ENCODE measurements at places on chromosomes 6 and 20. TPM values are rescaled to one million over a fixed set of nuclear protein-coding genes. Genes with fewer than 3 reads are reported as not detected.
A peak's percentile ranks its signal among the peaks of the same experiment; 100 is the strongest.

- H3K27me3 ChIP-seq: no peaks in the 10 kb centered on the region
- no peak for DNase-seq
- no peaks in the 10 kb centered on the region for H3K4me1 ChIP-seq
These were observed 18.5 kb upstream of the STMND1 start for GRCh38 chr6:17083397-17083796.

DNA sequence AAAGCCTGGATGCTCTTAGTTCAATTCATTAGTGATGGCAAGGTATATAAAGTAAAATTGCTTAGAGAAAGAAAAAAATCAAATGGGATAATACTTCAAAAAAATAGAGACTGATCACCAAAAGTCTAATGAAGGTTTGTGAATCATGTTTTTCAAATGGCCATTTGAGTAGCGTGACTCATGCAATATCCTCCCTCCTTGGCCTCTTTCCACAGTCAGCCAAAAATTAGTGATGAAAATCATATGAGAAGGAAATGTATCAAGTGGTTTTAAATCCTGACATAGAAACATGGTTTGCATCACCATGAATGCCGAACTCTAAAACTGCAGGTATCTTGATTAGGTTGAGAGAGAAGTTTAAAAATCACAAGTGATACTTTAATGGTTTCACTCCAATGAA lies 1.2 kb upstream of the COL19A1 start:
- no peaks in the 10 kb centered on the region for H3K36me3 ChIP-seq
- H3K27me3 ChIP-seq: peaks cover 18% of the 10 kb centered on the region
- H3K4me1 ChIP-seq: peaks cover 9% of the 10 kb centered on the region
- H3K27ac ChIP-seq: no peak overlapping the region

- H3K4me3 ChIP-seq: no peak overlapping the region
- no peak for DNase-seq
- no peaks in the 10 kb centered on the region for H3K36me3 ChIP-seq
- peaks cover 10% of the 10 kb centered on the region for H3K4me1 ChIP-seq
- no peak overlapping the region for H3K27ac ChIP-seq
- H3K27me3 ChIP-seq: no peaks in the 10 kb centered on the region
These were observed 386.0 kb upstream of the ARID1B start for GRCh38 chr6:156391061-156391672.

DNA sequence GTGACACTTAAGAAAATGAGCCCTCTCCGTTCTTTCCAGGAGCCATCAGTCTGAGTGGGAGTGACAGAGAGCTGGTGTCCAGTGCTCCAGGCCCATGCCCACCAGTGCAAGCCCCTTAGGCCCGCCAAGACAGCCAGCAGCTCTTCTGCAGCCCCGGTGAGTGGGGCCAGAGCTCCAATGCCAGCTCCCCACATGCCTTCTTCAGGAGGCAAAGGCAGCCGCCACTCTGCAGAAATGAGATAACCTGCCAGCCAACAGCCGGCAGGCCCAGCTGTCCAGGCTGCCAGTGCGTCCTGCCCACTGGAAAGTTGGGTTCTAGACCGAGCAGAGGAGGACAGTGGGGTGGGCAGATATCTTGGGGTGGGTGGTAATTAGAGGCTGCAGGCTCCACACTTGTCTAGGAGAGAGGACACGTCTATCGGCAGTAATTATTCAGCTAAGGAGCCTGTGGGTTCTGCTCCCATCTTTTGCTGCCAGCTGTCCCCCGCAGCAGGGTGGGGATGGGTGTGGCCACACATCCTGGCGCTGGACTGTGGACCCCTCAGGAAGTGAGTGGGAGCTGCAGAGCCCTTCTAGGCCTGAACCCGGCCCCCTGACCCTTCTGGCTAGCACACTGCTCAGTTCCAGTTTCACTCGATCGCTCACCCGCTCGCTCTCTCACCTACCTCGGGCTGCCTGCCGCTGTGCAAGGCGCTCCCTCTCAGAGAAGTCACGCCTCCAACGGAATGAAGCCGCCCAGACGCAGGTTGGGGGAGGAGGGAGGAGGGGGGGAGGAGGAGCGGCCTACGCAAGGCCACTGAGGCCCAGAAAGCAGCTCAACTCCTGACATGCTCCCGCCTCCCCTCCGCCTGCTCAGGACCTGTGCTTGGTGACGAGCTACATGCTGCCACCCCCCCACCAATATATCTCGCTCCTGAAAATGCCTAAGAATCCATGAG lies 3.6 kb downstream of the GRM4 start:
- H3K27ac ChIP-seq: no peak overlapping the region
- H3K4me1 ChIP-seq: peaks cover 47% of the 10 kb centered on the region
- H3K36me3 ChIP-seq: no peaks in the 10 kb centered on the region
- H3K27me3 ChIP-seq: peaks cover 86% of the 10 kb centered on the region
- no peak for DNase-seq

DNA sequence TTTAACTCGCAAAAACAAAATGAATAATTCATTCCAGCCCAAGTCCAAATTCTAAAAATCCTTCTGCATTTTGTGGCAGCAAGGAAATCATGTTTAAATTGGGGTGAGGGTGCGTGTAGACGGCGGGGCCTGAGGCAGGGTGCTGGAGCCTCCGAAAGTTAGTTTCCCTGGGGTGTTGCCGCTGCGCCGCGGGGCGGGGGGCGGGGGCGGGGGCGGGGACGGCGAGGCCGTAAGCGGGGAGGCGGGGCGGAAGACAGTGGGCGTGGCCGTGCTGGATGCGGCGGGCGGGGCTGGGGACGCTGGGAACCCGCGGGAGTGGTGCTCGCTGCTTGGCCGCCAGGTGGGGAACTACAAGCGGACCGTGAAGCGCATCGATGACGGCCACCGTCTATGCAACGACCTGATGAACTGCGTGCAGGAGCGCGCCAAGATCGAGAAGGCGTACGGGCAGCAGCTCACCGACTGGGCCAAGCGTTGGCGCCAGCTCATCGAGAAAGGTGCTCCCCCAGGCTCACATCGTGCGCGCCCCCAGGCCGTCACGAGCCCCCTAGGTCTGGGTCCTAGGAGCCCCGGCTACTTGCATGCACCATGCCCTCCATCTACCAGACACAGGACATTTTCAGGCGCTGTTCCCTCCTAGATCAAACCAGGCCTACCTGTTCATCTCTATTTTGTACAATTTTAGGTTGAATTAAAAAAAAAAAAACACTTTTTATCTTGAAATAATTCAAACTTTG lies 29.0 kb downstream of the SPDEF start:
- peaks cover 9% of the 10 kb centered on the region for H3K4me1 ChIP-seq
- no peaks in the 10 kb centered on the region for H3K27me3 ChIP-seq
- peak; percentile 95 for DNase-seq
- H3K4me3 ChIP-seq: peak overlapping the region; percentile 35

DNA sequence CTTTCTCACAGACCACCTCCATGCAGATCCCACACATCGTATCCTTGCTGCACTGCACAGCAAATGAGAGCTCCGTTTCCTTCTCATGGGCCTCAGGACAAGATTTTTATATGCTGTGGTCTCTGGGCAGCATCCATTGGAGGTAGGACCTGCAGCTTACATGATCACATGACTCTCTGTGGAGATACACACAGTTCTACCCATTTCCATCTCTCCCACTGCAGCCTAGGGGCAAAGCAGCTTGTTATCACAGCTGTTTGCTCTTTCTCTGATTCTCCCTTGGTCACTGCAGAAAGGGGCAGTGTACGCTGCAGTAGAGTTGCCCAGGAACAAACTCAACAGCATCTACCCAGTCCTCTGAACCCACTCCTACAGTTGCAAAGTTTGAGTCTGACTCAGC lies 48.9 kb downstream of the ZNF334 start:
- no peak overlapping the region for H3K4me3 ChIP-seq
- no peak overlapping the region for H3K27ac ChIP-seq
- no peak for DNase-seq

- H3K36me3 ChIP-seq: peaks cover 4% of the 10 kb centered on the region
- peak; percentile 64 for DNase-seq
- H3K27ac ChIP-seq: no peak overlapping the region
- no peaks in the 10 kb centered on the region for H3K27me3 ChIP-seq
These were observed 76.3 kb downstream of the CDK19 start for GRCh38 chr6:110738899-110739365.

DNA sequence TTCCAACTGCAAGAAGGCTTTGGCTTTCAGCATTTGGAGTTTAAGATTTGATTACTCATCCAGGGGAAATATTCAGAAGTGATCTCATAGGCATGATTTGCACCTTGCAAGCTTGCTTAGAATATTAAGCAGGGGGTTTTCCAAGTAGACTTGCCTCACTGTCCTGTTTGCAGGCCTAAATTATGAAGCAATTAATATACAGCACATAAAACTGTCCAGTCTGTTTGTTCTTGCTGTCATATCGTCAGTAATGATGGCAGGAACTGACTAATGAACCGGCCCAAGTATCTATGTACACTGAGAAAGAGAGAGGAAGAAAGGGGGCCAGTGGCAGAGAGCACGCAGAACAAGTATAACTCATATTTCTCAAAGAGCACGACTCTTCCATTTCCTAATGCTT lies 212.5 kb upstream of the SUPT3H start:
- peaks cover 2% of the 10 kb centered on the region for H3K27me3 ChIP-seq
- H3K27ac ChIP-seq: no peak overlapping the region
- no peak for DNase-seq
- H3K36me3 ChIP-seq: no peaks in the 10 kb centered on the region
- peaks cover 4% of the 10 kb centered on the region for H3K4me1 ChIP-seq

SMPDL3A gene
- total RNA-seq: 10.2 TPM

CDH22 gene
- 0.13 TPM for total RNA-seq

PHACTR3 gene
- 7.0 TPM for total RNA-seq

TRMT11 gene
- 21.9 TPM for total RNA-seq

KHDC3L gene
- total RNA-seq: not detected

CST5 gene
- total RNA-seq: not detected

Measured in muscle of leg (tissue), 16 donors.